ENCODE measurements at places on chromosomes 4 and X. TPM values are rescaled to one million over a fixed set of nuclear protein-coding genes. Genes with fewer than 3 reads are reported as not detected.

PNMA5 gene
- not detected for total RNA-seq

NAP1L3 gene
- 16.9 TPM for total RNA-seq

PRAF2 gene
- 41.5 TPM for total RNA-seq

TLR2 gene
- total RNA-seq: not detected

UGT2B10 gene
- total RNA-seq: not detected

DNA sequence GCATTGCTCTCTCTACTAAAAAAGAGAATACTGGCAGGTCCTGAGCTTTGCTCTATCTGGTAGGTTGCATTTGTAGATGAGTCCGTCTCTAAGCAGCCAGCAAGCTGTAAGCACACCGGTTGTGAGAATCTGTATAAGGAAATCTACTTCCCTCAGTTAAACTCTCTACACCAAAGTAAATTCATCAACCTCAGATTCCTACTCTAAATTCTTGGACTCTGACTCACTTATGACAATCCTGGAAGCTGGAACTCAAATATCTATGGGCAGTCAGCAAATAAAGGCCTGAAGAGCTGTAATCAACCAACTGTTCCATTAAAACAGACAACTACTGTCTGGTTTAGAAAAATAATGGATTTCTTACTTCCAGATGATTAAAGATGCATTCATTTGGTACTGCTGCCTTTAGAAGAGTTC is 37.9 kb downstream of the FAT1 start:
- DNase-seq: no peak
- no peak overlapping the region for H3K27ac ChIP-seq
- no peaks in the 10 kb centered on the region for H3K4me1 ChIP-seq
- H3K36me3 ChIP-seq: no peaks in the 10 kb centered on the region
- peaks cover 4% of the 10 kb centered on the region for H3K27me3 ChIP-seq

- H3K4me1 ChIP-seq: no peaks in the 10 kb centered on the region
- DNase-seq: no peak
- H3K27ac ChIP-seq: no peak overlapping the region
Observed at GRCh38 chr4:47791965-47792364, 45.9 kb downstream of the CORIN start.

DNA sequence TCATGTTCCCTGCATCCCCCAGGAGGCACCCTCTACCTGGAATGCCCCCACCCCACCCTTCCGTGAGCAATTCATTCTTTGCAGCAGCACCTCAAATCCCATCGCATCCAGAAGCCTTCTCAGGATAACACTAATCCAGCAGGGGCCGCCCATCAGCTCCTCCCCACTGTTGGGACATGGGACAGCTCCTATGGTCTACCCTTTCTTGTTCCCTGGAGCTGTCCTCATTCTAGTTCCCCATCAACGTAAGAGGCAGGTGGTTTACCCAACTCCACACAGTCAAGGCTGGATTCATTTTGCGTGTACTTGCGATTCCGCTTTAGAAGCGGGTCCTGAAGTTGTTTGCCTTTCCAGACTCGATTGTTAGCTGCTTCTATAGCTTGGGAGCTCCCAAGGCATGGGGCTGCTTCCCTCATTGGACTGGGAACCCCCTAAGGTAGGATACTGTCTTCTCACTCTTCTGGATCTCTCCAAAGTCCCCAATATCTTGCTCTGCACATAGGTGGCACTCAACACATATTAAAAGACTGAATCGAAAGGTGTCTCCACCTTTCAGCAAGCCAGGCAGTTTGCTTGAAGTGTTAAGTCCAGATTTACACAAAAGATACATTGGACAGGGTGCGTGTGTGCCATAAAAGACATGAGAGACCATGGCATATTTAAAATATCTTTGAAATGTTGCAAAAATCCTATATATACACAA is 942 bp upstream of the APLN start:
- H3K27me3 ChIP-seq: peaks cover 2% of the 10 kb centered on the region
- no peaks in the 10 kb centered on the region for H3K36me3 ChIP-seq
- H3K4me1 ChIP-seq: no peaks in the 10 kb centered on the region
- no peak overlapping the region for H3K27ac ChIP-seq

DNA sequence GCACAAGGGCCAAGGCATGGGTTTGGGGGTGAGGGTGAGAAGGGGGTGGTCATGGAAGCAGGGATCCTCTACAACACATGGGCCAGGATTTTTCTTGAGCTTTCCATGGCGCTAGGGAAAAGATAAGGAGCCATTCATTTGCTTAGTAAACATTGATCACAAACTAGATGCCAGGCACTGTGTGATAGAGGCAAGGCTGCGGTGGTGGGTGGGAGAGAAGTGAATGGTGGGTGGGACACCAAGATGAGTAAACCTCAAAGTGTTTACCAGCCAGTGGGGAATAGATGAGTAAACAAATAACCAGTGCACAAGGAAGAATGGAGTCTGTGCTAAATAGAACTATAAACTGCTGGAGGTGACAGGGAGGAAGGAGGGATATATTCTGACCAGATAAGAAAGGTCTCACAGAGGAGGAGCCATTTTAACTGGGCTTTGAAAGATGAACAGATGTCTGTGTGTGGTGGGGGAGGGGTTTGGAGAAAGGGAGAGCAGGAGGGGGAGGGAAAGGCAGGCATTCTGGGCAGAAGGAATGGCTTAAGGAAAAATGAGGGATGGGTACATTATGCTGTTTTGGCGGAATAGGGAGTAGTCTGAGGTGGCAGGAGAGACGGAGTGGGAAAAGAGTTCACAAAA is 48.0 kb upstream of the LAS1L start:
- DNase-seq: peak; percentile 11
- H3K4me1 ChIP-seq: peaks cover 9% of the 10 kb centered on the region
- H3K36me3 ChIP-seq: no peaks in the 10 kb centered on the region
- no peaks in the 10 kb centered on the region for H3K27me3 ChIP-seq

GRCh38 chr4:123300222-123301039 is 96.2 kb upstream of the SPRY1 start:
- no peak for DNase-seq
- no peaks in the 10 kb centered on the region for H3K36me3 ChIP-seq
- no peak overlapping the region for H3K4me3 ChIP-seq
- peaks cover 21% of the 10 kb centered on the region for H3K4me1 ChIP-seq
- peaks cover 2% of the 10 kb centered on the region for H3K27me3 ChIP-seq

GRCh38 chr4:124318292-124318691 is 394.2 kb downstream of the ANKRD50 start:
- no peak overlapping the region for H3K27ac ChIP-seq
- H3K4me1 ChIP-seq: peaks cover 3% of the 10 kb centered on the region
- no peak for DNase-seq
- H3K27me3 ChIP-seq: no peaks in the 10 kb centered on the region

DNA sequence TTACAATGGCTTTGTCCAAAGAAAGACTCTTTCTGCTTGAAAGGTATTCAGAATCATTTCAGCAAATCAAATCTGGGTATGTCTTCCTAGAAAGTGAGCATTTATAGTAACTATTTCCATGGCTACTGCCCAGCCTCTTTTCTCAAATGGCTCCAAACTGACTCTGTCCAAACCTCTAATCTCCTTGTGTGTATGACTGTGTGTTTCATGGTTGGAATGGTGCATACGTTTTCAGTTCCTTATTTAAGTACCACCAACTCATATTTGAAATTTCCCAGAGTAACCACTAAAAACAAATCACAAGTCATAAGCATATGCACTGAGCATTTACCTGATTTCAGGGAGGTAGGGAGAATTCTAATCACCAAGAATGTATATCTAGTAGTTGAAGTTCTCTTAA is 106.0 kb downstream of the TMEM144 start:
- H3K27ac ChIP-seq: no peak overlapping the region
- H3K27me3 ChIP-seq: no peaks in the 10 kb centered on the region
- no peaks in the 10 kb centered on the region for H3K4me1 ChIP-seq
- H3K4me3 ChIP-seq: no peak overlapping the region
- no peak for DNase-seq

GRCh38 chr4:189124149-189124758 is 816.4 kb upstream of the FRG1 start:
- no peaks in the 10 kb centered on the region for H3K27me3 ChIP-seq
- DNase-seq: peak; percentile 65
- H3K4me3 ChIP-seq: no peak overlapping the region
- no peak overlapping the region for H3K27ac ChIP-seq

- H3K27ac ChIP-seq: no peak overlapping the region
- H3K4me3 ChIP-seq: no peak overlapping the region
- no peak for DNase-seq
- H3K36me3 ChIP-seq: no peaks in the 10 kb centered on the region
- H3K4me1 ChIP-seq: peaks cover 11% of the 10 kb centered on the region
Observed at GRCh38 chr4:82708982-82709381, 89.6 kb downstream of the SCD5 start.

GRCh38 chr4:180680305-180680704 is 1562.9 kb upstream of the TENM3 start:
- no peaks in the 10 kb centered on the region for H3K36me3 ChIP-seq
- peaks cover 12% of the 10 kb centered on the region for H3K4me1 ChIP-seq
- H3K27ac ChIP-seq: no peak overlapping the region
- no peak for DNase-seq
- no peak overlapping the region for H3K4me3 ChIP-seq

GRCh38 chr4:141497627-141498026 is 138.8 kb upstream of the IL15 start:
- H3K27me3 ChIP-seq: no peaks in the 10 kb centered on the region
- H3K4me1 ChIP-seq: peaks cover 2% of the 10 kb centered on the region
- no peak overlapping the region for H3K4me3 ChIP-seq
- DNase-seq: no peak

DNA sequence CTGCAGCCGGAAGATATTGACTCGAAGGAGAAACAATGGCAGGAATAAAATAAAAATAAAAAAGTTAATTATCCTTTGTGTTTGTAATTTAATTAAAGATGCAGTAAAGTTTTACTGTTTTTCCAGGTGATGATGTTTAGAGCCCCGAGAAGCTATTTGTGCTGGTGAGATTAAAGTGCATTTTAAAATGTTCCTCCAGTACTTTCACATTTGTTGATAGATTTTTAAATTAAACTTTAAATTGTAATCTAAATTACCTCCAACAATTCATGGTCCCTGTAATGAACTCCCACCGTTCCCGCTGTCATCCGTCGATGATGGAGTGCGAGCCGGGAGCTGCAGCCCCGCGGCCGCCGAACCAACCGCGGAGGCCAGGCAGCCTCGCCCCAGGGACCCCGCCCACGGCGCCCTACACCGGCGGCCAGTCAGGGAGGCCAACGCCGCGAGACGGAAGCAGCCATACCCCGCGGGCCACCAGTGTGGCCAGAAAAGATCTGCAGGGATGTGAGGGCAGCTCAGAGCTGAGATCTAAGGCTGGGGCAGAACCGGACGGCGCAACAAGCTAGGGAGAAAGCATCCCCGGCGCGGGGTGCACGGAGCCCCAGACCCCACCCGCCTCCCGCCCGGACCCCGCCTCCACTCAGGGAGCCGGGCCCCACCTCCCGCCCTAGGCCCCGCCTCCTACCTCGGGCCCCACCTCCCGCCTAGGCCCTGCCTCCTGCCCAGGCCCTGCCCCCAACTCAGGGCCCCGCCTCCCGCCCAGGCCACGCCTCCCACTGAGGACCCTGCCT is 104.0 kb downstream of the FAM53A start:
- H3K4me1 ChIP-seq: peaks cover 3% of the 10 kb centered on the region
- DNase-seq: peak; percentile 84
- H3K27ac ChIP-seq: no peak overlapping the region
- H3K27me3 ChIP-seq: peaks cover 11% of the 10 kb centered on the region

- H3K27me3 ChIP-seq: peaks cover 7% of the 10 kb centered on the region
- no peaks in the 10 kb centered on the region for H3K36me3 ChIP-seq
- H3K4me3 ChIP-seq: peak within 1 kb of the TSS; percentile 97
- peak; percentile 75 for DNase-seq
- peak within 1 kb of the TSS; percentile 91 for H3K27ac ChIP-seq
- peaks cover 8% of the 10 kb centered on the region for H3K4me1 ChIP-seq
Observed at GRCh38 chr4:90127223-90127705, at the start of gene CCSER1. Gene CCSER1, plus strand, starts transcription at chr4:90127394.

DNA sequence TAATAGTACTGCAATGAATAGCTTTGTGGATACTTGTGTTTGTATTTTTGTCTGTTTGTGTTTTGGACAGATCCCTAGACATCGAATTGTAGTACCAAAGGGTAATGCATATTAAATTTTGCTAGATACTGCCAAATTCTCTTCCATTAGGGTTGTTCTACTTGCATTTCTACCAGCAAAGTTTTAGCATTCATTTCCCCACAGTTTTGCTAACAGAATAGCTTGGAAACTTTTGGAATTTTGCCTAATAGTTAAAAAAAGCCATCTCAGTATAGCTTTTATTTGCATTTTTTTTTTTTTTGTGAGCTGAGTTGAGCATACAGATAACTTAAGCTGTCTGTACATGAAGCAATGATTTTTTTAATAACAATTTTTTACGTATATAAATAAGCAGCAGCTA is 1084.9 kb downstream of the ADGRL3 start:
- H3K4me3 ChIP-seq: no peak overlapping the region
- H3K36me3 ChIP-seq: no peaks in the 10 kb centered on the region
- DNase-seq: no peak
- no peak overlapping the region for H3K27ac ChIP-seq

DNA sequence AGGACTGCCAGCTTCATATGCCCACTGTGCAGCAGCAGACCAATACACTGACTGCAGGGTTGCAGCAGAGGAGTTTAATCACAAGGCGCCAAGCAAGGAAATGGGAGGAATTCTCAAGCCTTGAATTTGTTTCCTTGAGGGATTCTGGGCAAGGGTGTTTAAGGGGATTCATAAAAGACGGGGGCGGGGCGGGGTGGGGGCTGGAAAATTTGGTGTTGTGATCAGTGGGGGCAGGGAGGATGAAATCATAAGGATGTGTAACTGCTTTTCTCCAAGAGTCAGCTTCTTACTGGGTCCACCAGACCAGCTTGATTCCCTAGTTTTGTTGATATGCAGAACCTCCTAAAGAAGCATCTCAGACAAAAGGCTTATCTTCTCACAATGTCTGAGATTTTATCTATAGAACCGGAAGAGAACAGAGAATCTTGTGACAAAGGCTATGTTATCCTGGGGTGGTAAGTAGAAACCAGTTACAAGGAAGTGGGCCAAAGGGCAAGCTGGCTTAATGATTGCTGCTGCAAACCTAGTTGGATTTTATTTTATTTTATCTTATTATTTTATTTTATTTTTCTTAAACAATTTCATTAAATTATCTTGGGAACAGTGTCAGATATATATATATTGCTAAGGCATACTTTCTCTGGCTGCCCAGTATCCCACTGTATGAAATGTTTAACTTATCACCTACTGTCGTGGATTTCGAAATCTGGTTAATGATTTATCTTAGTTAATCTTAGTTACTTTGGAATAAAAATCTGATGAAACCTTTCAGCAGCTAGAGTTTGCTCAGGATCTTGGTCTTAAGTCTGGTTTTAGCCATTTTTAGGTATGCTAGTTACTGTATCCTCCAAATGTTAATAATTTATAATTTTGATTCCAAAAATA is 276.4 kb downstream of the RPA4 start:
- no peak overlapping the region for H3K4me3 ChIP-seq
- no peaks in the 10 kb centered on the region for H3K36me3 ChIP-seq
- H3K27ac ChIP-seq: no peak overlapping the region
- H3K27me3 ChIP-seq: no peaks in the 10 kb centered on the region
- peaks cover 2% of the 10 kb centered on the region for H3K4me1 ChIP-seq
- DNase-seq: no peak

- DNase-seq: no peak
- no peak overlapping the region for H3K27ac ChIP-seq
- no peak overlapping the region for H3K4me3 ChIP-seq
- H3K36me3 ChIP-seq: no peaks in the 10 kb centered on the region
- no peaks in the 10 kb centered on the region for H3K4me1 ChIP-seq
Observed at GRCh38 chr4:148162991-148163390, 279.2 kb downstream of the NR3C2 start.

GRCh38 chr4:25108556-25108955 is 51.7 kb downstream of the SEPSECS start:
- H3K27me3 ChIP-seq: peaks cover 3% of the 10 kb centered on the region
- H3K4me3 ChIP-seq: no peak overlapping the region
- DNase-seq: no peak
- H3K4me1 ChIP-seq: peaks cover 25% of the 10 kb centered on the region
- peaks cover 4% of the 10 kb centered on the region for H3K36me3 ChIP-seq

Data from glutamatergic neuron (in vitro differentiated cells).